ENCODE measurements at places on chromosomes 12 and 14.

GRCh38 chr14:35416108-35416750, 11.7 kb upstream of the NFKBIA start:
- DNase-seq = peak; percentile 85

DNA sequence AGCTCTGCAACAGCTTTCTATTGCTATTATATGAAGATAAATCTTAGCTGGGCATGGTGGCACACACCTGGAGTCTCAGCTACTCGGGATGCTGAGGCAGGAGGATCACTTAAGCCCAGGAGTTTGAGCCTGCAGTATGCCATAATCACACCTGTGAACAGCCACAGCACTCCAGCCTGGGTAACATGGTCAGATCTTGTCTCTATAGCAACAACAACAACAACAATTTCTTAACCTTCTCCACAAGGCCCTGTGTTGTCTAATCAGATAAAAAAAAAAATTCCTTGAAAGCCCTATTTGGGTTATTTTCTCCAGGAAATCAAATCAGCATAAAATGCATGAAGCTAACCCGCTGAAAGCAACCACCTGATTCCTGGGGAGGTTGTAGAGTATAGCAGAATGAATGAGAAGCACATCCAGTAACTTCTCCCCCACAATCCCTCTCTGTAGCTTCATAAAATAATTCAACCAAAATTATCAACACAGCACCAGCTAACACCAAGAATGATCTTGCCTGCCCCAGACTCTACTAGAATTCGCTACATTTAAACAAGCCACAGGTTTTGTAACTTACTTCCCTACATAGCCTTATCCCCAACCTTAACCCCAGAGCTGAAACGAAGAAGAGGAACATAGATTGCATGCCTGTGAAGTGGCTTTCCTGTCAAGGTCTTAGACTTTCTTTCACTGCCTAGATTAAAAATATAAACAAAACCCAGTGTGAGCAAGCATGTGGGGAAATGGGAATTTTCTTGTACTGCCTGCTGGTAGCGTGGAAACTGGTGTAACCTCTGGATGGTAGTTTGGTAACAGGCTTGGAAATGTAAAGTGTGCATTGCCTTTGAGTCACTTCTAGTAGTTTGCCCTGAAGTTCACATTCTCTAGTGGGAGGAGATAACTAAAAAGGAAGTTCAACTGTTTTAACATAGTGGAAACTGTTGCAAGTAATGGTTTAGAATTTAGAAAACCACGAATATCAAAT, 6.0 kb upstream of the STK38L start:
- DNase-seq = no peak

DNA sequence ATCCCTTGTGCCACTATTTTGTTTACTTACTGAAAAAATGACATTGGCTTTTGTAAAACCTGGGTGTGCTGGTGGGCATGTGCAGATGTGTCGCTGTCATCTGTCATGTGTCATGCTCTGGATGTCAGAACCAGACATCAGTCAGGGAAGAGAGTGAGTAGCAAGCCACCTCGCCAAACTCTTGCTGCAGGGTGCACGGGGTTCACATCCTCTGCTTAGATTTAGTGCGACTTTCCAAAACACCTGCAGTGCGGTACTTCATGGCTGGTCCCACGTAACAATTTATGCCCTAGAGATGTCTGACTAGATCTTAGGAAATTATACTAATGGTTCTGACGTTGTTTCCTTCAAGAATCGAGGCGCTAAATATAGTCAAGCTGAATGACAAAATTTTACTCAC, 106.7 kb downstream of the CRADD start:
- peak; percentile 65 for DNase-seq

GRCh38 chr12:67320614-67321295, 51.6 kb downstream of the CAND1 start:
- DNase-seq = no peak

GRCh38 chr12:56766535-56766934, 3.4 kb downstream of the HSD17B6 start:
- no peak for DNase-seq

- DNase-seq = no peak
Observed at GRCh38 chr12:82524641-82525040, 162.1 kb upstream of the TMTC2 start.

GRCh38 chr12:5889381-5890047, 55.5 kb downstream of the ANO2 start:
- DNase-seq = peak; percentile 51

DNA sequence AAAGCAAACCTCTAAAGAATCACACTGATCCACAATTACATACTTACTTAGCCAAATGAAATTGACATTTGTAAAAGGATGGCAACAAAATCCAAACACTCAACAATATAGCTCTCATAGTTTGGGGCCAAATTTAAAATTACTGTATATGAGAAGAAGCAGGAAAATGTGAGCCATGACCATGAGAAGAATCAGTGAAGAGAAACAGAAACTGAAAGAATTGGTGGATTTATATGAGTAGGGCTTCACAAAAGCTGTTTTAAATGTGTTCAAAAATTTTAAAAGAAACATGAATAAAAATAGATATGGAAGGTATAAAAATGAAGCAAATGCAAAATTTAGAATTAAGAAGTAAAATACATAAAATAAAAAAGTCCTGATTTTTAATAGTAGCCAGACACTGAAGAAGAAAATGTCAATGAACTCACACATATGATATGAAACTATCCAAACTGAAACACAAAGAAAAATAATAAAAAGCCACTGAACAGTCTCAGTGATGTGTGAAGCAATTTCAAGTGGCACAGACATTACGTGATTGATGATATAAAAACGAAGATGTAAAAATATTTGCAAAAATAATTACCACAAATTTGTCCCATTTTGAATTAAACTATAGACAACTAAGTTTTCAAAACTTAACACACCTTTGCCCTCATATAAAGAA, 87.9 kb upstream of the MDGA2 start:
- DNase-seq = no peak

DNA sequence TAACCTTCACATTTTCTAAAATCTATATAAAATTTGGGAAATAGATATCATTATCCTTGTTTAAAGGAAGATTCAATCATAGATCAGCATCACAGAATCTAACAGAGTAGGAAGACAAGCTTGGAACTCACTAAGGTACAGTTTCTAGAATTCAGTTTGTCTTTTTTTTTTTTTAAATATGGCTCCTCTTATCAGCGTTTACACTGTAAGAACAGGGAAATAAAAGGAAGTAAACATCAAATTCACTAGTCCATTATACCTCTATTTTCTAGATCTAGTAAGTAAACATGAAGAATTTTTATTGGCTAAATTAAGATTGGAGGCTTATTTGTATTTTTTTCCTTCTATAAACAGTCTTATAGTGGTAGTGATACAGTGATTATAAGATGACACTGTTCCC, 144.9 kb downstream of the LRIG3 start:
- no peak for DNase-seq

- DNase-seq = no peak
Observed at GRCh38 chr14:72186523-72186922, 254.3 kb downstream of the RGS6 start.

DNA sequence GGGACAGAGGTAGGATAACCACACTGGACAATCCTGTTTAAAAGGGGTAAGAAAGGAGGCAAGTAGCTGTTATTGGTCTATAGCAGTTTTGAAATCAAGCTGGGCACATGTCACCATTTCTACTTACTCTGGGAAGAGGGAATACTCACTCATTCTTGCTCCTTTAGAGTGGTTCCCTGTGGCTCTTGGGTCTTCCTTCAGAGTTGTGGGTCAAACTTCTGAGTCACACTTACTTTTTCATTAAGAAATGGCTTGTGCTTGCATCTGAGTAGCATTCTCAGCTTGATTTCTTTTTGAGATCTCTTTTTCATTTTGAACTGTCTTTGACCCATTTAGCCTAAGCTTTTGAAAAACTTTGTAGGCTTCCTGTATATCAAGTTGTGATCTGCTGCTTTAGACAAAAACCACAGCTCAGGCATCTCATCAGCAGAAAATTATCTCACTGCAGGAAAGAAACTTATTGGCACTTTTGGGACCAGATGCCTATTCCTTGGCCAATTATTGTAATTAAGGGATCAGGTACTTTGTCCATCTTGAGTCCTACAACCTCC, 122.2 kb downstream of the AEBP2 start:
- DNase-seq = no peak

GRCh38 chr12:49138587-49138986, 7.4 kb upstream of the TUBA1B start:
- no peak for DNase-seq

GRCh38 chr12:68976395-68976841, 43.4 kb upstream of the CPM start:
- DNase-seq = no peak

DNA sequence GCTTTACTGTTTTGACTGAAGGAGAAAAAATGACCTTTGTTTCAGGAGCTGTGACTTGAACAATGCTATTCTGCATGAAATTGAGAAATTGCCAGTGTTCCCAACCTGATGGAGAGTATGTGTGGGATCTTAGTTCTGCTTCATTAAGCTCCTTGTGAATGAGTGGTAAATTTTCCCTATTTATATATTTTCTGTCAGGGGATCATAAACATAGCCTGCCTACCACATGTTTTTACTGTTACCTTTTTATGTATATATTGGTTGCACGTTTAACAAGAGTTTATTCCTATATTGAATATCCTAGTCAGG, 271.7 kb downstream of the PDZRN4 start:
- no peak for DNase-seq

DNA sequence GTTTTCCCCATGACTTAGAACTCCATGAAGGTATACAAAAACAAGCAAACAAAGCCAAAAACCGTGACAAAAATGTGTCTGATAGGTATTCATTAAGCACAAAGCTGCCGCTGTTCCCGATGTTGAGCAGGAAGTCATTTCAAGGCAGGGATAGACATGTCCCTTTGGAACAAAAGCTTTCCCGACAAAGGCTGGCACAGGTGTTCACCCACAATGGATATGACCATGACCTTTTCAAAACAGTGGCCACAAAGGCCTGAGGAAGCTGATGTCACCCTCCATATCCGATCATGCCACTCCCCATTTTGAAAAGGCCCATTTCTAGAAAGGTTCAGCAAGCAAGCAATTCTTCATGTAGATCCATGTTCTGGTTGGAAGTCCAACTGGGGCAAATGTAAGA, 279.1 kb downstream of the BTG1 start:
- DNase-seq = no peak

GRCh38 chr14:64201921-64202545, 92.1 kb downstream of the ESR2 start:
- DNase-seq = no peak

DNA sequence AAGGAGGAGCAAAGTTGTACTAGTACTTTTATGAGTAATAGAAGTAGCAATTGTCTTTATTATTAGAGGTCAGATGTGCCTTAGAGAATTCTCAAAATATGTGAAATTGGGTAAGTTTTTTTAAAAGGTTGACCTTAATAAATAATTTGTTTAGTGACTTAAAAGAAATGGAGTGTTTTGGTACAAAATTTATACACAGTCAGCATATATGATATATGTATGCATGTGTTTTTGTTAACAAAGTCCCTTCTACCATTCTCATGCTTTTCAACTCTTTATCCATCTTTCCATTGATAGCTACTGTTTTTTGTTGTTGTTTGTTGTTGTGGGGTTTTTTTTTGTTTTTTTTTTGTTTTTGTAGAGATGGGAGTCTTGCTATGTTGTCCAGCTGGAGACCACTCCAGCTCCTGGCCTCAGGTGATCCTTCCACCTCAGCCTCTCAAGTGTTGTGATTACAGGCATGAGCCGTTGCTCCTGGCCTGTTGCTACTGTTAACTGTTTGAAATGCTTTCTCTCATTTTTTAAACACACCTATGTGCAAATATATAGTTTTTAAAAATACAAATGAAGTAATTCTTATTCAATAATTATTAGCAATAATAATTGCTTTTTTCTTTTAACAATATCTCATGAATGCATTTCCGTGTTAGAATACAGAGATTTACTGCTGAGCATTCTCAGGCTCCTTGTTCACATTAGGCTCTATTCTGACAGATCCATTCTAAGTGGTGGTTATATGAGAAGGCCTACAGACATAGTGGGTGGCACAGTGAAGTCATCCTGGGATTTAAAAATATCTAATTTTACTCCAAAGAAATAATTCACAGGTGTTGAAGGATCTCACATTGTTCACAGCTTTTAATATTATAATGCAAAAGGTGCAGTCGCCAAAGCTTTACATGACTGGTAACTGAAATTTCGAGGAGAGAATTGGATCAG, 10.4 kb downstream of the NAA30 start:
- no peak for DNase-seq

DNA sequence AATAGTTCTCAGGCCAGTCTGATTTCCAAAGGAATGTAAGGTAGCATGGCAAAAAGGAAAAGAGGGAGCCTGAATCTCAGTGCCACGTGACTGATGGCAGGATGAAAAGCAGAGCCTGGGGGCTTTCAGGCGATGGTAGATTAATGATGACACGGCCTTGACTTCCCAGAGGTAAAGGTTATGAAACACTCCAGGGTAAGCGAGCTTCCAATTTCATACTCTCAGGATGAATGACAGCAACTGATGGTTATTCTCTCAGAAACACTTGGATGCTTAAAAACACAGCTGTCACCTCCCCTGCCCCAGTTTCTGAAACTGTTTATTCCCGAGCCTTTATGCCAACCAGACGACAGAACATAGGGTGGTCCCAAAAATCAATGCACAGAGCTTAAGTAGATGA, 28.8 kb downstream of the GDF11 start:
- no peak for DNase-seq

GRCh38 chr12:50326590-50327284, 43.4 kb upstream of the LIMA1 start:
- DNase-seq = no peak

- DNase-seq = no peak
Observed at GRCh38 chr14:89242652-89243279, 174.3 kb downstream of the FOXN3 start.

DNA sequence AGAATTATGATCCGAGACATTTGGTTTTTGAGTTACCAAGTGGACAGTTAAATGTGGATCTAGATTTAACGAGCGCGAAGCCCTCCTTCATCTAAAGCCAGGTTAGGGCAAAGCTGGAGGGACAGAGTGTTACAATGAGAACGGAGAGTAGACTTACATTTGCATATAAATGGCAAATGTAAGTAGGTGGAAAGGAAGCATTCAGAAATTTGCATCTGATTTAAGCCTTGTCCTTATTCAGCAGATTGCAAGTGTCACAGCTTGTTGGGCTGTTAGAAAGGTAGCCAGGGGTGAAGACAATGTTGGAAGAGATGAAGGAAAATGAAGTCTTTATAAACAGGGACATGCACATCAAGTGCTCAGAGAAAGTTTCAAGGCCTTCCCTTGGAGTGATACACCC, 806.2 kb downstream of the GALC start:
- DNase-seq = no peak

- no peak for DNase-seq
Observed at GRCh38 chr14:85334316-85334715, 195.6 kb upstream of the FLRT2 start.

DNA sequence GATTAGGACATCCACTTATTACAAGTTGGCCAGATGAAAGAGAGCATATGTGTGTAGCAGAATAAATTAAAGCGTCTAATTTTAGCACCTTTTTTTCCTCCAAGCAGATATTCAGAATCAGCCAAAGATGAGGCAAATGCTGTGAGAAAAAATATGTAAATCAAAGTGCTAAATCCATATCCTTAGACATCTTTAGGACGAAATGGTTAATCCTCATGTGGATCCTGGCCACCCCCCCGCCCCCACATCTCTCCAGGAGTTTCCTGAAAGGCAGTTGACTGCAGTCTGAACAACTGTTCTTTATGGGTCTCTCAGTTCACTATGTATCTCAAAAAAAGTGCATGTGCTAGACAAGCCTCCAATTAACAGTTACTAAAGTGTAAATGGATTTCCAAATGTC, 1768.1 kb upstream of the SEL1L start:
- no peak for DNase-seq
